ENCODE measurements at places on chromosomes 5 and 9. TPM values are rescaled to one million over a fixed set of nuclear protein-coding genes. Genes with fewer than 3 reads are reported as not detected.

- peaks cover 76% of the 10 kb centered on the region for H3K27me3 ChIP-seq
- no peak overlapping the region for H3K4me3 ChIP-seq
- no peak for DNase-seq
- H3K4me1 ChIP-seq: no peaks in the 10 kb centered on the region
- H3K27ac ChIP-seq: no peak overlapping the region
- no peaks in the 10 kb centered on the region for H3K36me3 ChIP-seq
Measured at GRCh38 chr9:117411547-117411946, 3.3 kb downstream of the ASTN2 start.

DNA sequence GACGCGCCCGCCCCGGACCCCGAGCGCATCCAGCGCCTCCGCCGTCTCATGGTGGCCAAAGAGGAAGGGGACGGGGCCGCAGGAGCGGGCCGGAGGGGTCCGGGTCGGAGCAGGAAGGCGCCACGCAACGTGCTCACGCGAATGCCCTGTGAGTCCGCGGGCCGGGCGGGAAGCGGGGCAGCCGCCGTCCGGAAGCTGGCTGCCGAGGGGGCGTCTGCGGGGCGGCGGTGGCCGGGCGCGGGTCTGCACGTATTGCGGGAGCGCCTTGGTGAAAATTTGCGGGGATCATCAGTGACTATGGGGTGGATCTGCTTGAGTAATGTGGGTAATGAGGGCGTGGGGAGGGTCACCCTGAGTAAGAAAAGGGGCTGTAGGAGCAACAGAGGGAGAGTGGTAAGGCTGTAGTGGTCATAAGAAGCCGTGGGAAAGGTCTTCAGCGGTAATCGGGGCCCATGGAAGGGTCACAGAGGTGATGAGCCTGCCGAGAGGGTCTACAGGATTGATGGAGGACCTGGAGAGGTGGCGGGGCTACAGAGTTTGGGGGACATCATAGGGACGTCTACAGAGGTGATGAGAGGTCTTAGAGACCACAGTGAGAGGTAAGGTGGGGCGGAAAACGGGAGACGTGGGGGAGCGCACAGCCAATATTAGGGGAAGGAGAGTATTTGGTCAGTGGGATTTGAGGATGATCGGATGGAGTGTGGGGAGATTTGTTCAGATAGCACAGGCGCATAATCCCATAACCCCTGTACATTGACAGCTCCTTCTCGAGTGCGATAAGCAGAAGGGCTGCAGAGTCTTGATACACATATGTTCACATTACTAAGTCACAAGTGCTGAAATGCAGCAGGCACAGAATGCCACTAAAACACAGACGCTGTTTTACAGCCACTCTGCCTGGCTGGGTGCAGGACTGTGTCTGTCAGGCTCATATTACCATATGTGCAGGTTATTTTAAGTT, 819 bp downstream of the LSM11 start:
- DNase-seq: peak; percentile 47
- peak overlapping the region; percentile 48 for H3K27ac ChIP-seq
- no peaks in the 10 kb centered on the region for H3K4me1 ChIP-seq
- no peaks in the 10 kb centered on the region for H3K27me3 ChIP-seq
- H3K4me3 ChIP-seq: peak overlapping the region; percentile 71

Gene LRRC19
- polyA plus RNA-seq: 0.13 TPM

GRCh38 chr9:95133325-95133705, 184.2 kb downstream of the FANCC start:
- H3K36me3 ChIP-seq: no peaks in the 10 kb centered on the region
- no peaks in the 10 kb centered on the region for H3K27me3 ChIP-seq
- H3K27ac ChIP-seq: no peak overlapping the region

Gene FLT4
- polyA plus RNA-seq: 37.1 TPM

Gene HAVCR1
- polyA plus RNA-seq: 0.76 TPM

Gene PTGDS
- polyA plus RNA-seq: 40.4 TPM

- DNase-seq: no peak
- H3K36me3 ChIP-seq: no peaks in the 10 kb centered on the region
- H3K27me3 ChIP-seq: no peaks in the 10 kb centered on the region
- H3K4me3 ChIP-seq: no peak overlapping the region
- no peak overlapping the region for H3K27ac ChIP-seq
Measured at GRCh38 chr5:148686660-148687059, 32.3 kb upstream of the HTR4 start.

- H3K27ac ChIP-seq: no peak overlapping the region
- no peak overlapping the region for H3K4me3 ChIP-seq
- DNase-seq: no peak
- no peaks in the 10 kb centered on the region for H3K4me1 ChIP-seq
Measured at GRCh38 chr5:156312897-156313694, 13.9 kb upstream of the SGCD start.

GRCh38 chr5:126982202-126982601, 48.2 kb downstream of the MARCHF3 start:
- H3K36me3 ChIP-seq: no peaks in the 10 kb centered on the region
- H3K27me3 ChIP-seq: no peaks in the 10 kb centered on the region
- H3K27ac ChIP-seq: no peak overlapping the region

GRCh38 chr5:95068289-95068910, 216.5 kb downstream of the MCTP1 start:
- H3K27ac ChIP-seq: no peak overlapping the region
- H3K4me1 ChIP-seq: peaks cover 44% of the 10 kb centered on the region
- no peaks in the 10 kb centered on the region for H3K27me3 ChIP-seq

Gene CACNA1B
- 0.30 TPM for polyA plus RNA-seq

Gene ST6GALNAC4
- polyA plus RNA-seq: 25.6 TPM

GRCh38 chr9:93967020-93967803, 12.1 kb upstream of the BARX1 start:
- no peaks in the 10 kb centered on the region for H3K36me3 ChIP-seq
- no peak overlapping the region for H3K4me3 ChIP-seq
- no peaks in the 10 kb centered on the region for H3K27me3 ChIP-seq
- DNase-seq: no peak
- no peak overlapping the region for H3K27ac ChIP-seq
- peaks cover 4% of the 10 kb centered on the region for H3K4me1 ChIP-seq

DNA sequence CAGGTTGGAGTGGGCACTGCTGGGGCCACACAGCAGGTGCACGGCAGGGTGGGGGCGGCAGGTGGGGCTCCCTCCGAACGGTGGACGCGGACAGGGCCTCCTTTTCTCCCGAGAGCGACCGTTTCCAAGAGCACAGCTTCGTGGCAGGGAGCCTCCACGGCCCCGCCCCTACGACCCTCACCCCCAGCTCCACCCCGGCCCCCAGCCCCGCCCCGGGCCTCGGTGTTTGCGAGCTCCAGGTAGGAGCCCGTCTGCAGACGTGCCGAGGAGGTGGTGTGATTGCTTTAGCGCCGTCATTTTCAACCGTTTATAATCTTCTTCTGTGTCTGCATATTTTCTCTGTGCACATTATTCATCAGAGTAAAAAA, 8.8 kb downstream of the GRIN1 start:
- no peak overlapping the region for H3K27ac ChIP-seq
- peaks cover 55% of the 10 kb centered on the region for H3K27me3 ChIP-seq
- no peaks in the 10 kb centered on the region for H3K4me1 ChIP-seq
- no peak for DNase-seq
- no peak overlapping the region for H3K4me3 ChIP-seq

Gene FOXD4
- polyA plus RNA-seq: 0.13 TPM

DNA sequence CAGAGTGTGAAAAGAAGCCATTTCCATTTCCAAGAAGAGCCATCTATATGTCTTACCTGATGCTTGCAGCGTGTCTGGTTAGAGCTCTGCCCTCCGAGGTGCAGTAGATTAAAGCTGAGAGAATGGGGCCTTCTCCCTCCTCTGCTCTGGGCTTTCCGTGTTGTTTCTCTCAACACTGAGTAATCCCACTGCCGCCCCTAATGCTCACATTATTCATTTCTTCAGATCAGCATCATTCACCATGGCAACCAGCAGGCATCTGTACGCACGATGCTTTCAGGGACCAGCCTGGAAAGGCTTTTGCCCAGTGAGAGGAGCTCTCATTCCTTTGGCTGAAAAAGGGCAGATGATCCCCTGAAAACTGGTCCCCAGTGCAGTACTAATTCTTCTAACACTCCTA, 79.6 kb downstream of the CYFIP2 start:
- no peaks in the 10 kb centered on the region for H3K27me3 ChIP-seq
- no peak overlapping the region for H3K4me3 ChIP-seq

DNA sequence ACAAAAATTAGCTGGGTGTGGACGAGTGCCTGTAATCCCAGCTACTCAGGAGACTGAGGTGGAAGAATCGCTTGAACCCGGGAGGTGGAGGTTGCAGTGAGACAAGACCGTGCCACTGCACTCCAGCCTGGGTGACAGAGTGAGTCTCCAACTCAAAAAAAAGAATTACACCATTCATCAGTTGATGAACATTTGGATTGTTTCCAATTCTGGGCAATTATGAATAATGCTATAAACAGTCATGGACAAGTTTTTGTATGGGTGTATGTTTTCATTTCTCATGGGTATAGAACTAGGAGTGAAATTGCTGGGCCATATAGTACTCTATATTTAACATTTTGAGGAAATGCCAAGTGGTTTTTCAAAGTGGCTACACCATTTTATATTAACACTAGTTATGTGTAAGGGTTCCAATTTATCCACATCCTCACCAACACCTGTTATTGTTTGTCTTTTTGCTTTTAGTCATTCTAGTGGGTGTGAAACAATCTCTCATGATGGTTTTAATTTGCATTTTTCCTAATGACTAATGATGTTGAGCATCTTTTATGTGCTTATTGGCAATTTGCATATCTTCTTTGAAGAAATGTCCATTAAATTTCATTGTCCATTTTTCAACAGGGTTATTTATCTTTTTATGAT, 9.0 kb upstream of the CCDC125 start:
- H3K4me1 ChIP-seq: no peaks in the 10 kb centered on the region
- DNase-seq: no peak
- no peak overlapping the region for H3K4me3 ChIP-seq
- H3K36me3 ChIP-seq: no peaks in the 10 kb centered on the region
- H3K27ac ChIP-seq: no peak overlapping the region

- no peak overlapping the region for H3K27ac ChIP-seq
- DNase-seq: peak; percentile 37
- H3K4me3 ChIP-seq: no peak overlapping the region
- H3K4me1 ChIP-seq: no peaks in the 10 kb centered on the region
Measured at GRCh38 chr5:176854164-176854563, 43.8 kb downstream of the UNC5A start.

Gene PCDHGA2
- 6.1 TPM for polyA plus RNA-seq

DNA sequence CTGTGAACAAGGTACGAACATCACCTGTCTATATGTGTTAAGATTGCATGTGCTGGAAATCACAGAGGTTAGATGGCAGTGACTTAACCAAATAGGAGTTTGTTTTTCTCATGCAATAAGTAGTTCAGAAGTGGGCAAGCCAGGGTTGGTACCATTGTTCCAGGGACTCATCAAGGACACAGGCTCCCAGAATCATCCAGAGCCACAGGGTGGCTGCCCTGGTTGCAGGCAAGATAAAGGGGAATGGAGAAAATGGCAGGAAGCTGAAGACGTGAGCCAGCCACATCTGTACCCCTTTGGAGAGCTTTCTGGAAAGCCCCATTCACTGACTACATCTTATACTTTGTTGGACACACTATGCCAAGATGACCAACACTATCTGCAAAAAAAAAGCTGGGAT, 126.0 kb upstream of the IL12B start:
- no peaks in the 10 kb centered on the region for H3K4me1 ChIP-seq
- no peak overlapping the region for H3K27ac ChIP-seq
- no peaks in the 10 kb centered on the region for H3K36me3 ChIP-seq
- no peak overlapping the region for H3K4me3 ChIP-seq
- no peaks in the 10 kb centered on the region for H3K27me3 ChIP-seq
- no peak for DNase-seq

Gene EXD3
- polyA plus RNA-seq: 15.7 TPM

Gene TLE1
- 40.0 TPM for polyA plus RNA-seq

GRCh38 chr5:173202266-173202875, 32.6 kb downstream of the NKX2-5 start:
- no peak overlapping the region for H3K27ac ChIP-seq
- H3K4me3 ChIP-seq: no peak overlapping the region
- no peaks in the 10 kb centered on the region for H3K4me1 ChIP-seq
- H3K27me3 ChIP-seq: peaks cover 5% of the 10 kb centered on the region
- DNase-seq: no peak

Gene SLC34A3
- polyA plus RNA-seq: 1.7 TPM

- H3K36me3 ChIP-seq: no peaks in the 10 kb centered on the region
- H3K27ac ChIP-seq: no peak overlapping the region
- no peak overlapping the region for H3K4me3 ChIP-seq
- DNase-seq: no peak
Measured at GRCh38 chr5:131261483-131261882, 2.4 kb upstream of the CDC42SE2 start.

DNA sequence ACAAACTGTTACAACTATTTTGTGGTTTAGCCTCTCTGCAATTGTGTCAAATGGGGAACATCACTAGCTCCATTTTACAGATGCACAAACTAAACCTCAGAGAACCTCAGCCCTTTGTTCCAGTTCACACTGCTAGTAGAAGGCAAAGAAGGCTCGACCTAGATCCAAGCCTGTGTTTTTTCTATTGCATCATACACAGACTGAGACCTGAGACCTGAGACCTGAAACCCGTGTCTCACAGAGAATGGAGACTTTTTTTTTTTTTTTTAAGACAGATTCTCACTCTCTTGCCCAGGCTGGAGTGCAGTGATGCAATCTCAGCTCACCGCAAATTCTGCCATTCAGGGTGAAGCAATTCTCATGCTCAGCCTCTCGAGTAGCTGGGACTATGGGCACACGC, 120.8 kb downstream of the GALNT10 start:
- no peaks in the 10 kb centered on the region for H3K4me1 ChIP-seq
- H3K27me3 ChIP-seq: no peaks in the 10 kb centered on the region
- no peak for DNase-seq
- H3K36me3 ChIP-seq: no peaks in the 10 kb centered on the region
- H3K4me3 ChIP-seq: no peak overlapping the region

- no peak overlapping the region for H3K27ac ChIP-seq
- H3K36me3 ChIP-seq: no peaks in the 10 kb centered on the region
- no peak for DNase-seq
- no peaks in the 10 kb centered on the region for H3K27me3 ChIP-seq
- H3K4me3 ChIP-seq: no peak overlapping the region
Measured at GRCh38 chr9:22469928-22470544, 23.4 kb downstream of the DMRTA1 start.

DNA sequence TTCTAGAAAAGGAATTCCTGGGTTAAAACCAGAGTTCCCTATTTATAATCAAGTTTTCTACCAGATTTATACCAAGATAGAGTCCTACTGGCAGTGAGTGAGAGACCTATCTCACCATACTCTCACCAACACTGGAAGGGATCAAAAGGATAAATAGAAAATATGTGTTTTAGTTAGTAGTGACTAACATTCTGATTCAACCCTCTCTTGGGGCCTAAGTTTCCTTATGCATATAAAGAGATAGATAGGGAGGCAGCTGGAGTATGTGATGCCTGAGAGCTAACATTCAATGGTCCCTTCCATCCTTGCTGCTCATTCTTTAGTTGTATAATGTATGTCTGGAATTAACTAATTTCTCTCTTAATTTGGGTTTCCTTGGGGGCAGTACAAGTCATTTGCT, 32.0 kb downstream of the CKMT2 start:
- no peak overlapping the region for H3K4me3 ChIP-seq
- no peaks in the 10 kb centered on the region for H3K27me3 ChIP-seq
- H3K36me3 ChIP-seq: no peaks in the 10 kb centered on the region
- no peak for DNase-seq

Measured in left lung (tissue), 14 donors.